B cell (primary cell): ENCODE measurements at places on chromosomes 4 and X.

DNA sequence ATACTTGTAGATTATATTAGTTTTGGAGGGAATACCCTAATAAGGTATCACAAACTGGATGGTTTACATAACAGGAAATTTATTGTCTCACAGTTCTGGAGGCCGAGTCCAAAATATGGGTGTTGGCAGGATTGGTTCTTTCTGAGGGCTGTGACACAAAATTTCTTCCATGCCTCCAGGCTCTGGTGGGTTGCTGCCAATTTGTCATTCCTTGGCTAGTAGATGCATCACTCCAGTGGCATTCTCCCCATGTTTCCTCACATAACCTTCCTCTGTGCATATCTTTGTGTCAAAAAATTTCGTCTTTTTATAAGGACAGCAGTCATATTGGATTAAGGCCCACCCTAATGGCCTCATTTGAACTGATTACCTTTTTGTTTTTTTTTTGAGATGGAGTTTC, 49.3 kb downstream of the APELA start:
- H3K4me1 ChIP-seq = no peaks in the 10 kb centered on the region
- no peaks in the 10 kb centered on the region for H3K36me3 ChIP-seq
- H3K4me3 ChIP-seq = no peak overlapping the region
- DNase-seq = no peak

DNA sequence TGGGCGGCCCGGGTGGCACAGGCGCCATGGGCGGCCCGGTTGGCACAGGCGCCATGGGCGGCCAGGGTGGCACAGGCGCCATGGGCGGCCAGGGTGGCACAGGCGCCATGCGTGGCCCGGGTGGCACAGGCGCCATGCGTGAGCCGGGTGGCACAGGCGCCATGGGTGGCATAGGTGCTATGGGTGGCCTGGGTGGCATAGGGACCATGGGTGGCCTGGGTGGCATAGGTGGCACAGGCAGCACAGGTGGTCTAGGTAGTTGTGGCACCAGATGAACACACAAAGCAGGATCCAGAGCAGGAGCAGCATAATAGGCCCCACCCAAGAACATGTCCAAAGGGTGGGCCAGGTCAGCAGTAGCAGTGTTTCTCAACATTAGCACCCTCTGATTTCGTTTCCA, 4.3 kb downstream of the ESX1 start:
- no peaks in the 10 kb centered on the region for H3K36me3 ChIP-seq
- peaks cover 7% of the 10 kb centered on the region for H3K4me1 ChIP-seq
- no peak for DNase-seq
- no peak overlapping the region for H3K27ac ChIP-seq
- no peaks in the 10 kb centered on the region for H3K27me3 ChIP-seq

DNA sequence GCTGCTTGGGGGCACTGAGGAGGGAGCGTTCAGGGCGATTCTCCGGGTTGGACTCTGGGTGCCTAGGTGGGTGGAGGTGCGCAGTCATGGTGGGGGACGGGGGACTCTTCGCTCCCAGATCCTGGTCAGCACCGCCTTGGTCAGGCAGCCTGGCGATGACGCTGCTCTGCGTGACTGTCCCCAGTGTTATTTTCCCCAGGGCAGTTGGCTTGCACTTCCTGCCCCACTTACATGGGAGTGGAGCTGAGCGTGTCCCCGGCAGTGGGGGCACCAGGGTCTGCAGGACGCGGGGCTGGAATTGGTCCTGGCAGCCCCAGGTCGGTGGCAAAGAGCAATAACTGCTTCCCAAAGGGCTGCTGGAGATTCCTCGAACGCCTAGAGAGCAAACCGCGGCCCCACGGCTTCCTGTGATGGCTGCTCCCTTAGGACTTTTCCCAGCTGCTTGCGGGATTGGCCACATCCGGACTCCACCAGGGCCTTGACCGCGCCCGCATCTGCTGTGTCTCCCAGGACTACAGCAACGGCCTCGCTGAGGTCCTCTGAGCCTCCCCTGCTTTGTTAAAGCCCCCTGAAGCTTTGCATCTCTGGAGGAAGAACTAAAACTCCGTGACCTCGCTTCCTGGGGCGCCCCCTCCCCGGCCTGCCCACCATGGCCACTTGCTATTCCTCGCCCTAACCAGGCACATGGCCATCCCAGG, 35.3 kb upstream of the GPR78 start:
- no peaks in the 10 kb centered on the region for H3K27me3 ChIP-seq
- H3K36me3 ChIP-seq = no peaks in the 10 kb centered on the region

DNA sequence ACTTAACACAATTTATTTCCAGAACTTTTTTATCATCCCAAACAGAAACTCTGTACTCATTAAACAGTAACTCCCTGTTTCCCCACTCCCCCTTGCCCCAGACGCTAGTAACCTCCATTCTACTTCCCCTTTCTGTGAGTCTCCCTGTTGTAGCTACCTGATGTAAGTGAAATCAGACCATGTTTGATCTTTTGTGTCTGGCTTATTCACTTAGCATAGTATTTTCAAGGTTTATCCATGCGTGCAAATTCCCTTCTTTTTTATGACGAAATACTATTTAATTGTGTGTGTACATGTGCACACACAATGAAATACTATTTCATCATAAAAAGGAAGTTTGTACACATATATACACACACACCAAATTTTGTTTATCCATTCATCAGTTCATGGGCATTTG, 5.2 kb downstream of the PKD2 start:
- no peaks in the 10 kb centered on the region for H3K27me3 ChIP-seq
- H3K4me1 ChIP-seq = peaks cover 15% of the 10 kb centered on the region
- peak; percentile 48 for DNase-seq
- H3K27ac ChIP-seq = no peak overlapping the region
- no peaks in the 10 kb centered on the region for H3K36me3 ChIP-seq
- H3K4me3 ChIP-seq = no peak overlapping the region

DNA sequence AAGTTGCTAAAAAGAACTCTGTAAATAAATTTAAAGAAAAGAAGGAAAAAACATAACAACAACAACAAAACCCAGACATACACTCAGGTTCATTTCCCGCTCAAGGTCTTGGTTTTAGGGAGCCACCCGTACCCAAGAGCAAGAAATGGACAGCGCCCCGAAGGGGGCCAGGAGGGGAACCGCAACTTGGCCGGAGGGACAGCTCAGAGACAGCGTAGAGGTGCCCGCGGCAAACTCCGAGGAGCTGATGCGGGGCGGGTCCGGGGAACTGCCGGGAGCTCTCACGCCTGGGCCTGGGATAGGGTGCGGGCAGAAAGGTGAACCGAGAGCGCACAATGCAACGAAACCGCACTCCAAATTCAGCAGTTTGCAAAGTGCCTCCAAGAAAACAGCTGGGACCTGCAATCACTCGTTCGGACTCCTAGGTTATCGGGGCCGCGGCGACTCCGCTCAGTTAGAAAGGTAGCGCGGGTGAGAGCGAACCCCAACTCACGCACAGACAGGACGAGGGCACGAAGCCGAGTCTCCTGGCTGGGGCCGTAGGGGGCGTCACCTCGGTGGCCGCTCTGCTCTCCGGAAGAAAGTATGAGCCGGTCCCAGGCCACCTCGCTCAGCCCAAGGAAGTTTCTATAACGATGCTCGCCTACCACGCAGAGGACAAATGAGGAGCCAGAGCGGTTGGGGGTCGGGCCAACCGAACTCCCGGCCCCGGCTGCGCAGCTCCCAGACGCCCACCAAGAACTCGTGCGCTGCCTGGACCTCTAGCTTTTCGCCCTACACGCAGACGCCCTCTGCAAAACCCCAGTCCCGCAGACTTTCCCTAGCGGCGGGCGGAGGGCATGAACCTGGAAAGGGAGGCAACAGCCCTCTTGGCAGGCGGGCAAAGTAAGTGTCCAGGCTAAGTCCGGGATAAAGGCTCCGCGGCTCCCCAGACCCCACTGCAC, 1.4 kb downstream of the NDNF start:
- no peak overlapping the region for H3K4me3 ChIP-seq
- peak; percentile 3 for DNase-seq
- H3K27me3 ChIP-seq = no peaks in the 10 kb centered on the region

DNA sequence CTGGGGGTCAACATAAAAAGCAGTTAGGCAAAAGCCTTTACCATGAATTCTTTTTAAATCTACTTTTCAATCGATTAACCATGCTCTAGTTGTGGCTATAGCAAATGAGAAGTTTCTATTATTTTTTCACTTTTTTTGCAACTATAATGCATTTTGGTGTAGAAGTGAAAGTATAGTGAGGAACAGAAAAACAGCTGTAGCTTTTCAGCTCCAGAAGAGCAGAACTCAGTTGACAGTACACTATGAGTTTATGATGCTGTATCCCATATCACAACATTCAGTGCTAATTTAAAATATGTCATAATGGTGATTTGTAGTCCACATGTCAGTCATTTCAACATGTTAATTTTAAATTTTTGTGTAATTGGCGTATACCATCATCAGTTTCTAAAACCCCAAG, 8.7 kb upstream of the MUC7 start:
- no peaks in the 10 kb centered on the region for H3K4me1 ChIP-seq
- no peak for DNase-seq
- no peak overlapping the region for H3K4me3 ChIP-seq
- H3K27ac ChIP-seq = no peak overlapping the region

DNA sequence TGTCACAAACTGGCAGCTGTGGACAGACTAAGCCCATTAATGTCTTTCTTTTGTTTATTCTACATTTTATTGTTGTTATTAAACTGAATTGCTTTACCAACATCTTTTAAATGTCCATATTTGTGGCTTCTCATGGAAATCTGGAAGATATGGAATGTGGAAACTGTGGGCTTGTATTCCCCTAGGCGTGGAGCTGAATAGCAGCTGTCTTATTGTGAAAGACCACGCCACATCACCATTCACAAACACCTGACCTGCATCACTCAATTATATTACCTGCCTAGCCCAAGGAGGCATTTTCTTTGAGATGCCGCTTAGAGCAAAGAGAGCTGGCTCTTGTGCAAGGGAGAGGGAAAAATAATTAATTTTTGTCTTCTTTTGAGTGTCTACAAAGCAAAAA, 96.9 kb upstream of the GPRIN3 start:
- no peak overlapping the region for H3K27ac ChIP-seq
- no peaks in the 10 kb centered on the region for H3K4me1 ChIP-seq
- no peak overlapping the region for H3K4me3 ChIP-seq
- H3K36me3 ChIP-seq = no peaks in the 10 kb centered on the region

GRCh38 chr4:176034499-176034898, 31.1 kb upstream of the WDR17 start:
- no peak overlapping the region for H3K27ac ChIP-seq
- no peak overlapping the region for H3K4me3 ChIP-seq
- no peaks in the 10 kb centered on the region for H3K27me3 ChIP-seq
- H3K36me3 ChIP-seq = no peaks in the 10 kb centered on the region
